Stimulated activated CD4-positive, alpha-beta T cell treated with anti-CD3 and anti-CD28 coated beads, Interleukin-15, amount 100 ng/mL, for 1 hour (primary cell): ENCODE measurements at places on chromosomes 1 and 21.

DNA sequence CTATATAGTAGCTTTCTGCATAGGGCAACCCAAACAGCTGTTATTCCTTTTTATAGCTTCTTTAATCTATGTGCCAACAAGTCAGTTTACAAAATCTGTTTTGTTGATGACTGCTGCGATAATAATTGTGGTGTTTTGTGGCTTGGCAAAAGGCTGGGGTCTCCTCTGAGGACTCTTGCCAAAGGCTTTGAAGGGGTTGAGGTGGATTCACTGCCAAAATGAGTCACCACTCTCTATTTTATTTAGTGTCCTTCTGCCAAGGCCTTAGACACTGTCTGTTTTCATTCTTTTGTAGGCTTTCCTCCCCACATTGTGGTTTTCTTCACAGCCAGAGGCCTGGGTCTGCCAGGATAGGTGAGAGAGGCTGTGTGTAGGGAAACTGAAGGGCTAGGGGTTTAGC is 161.8 kb downstream of the NFIA start:
- no peak for DNase-seq

GRCh38 chr1:21323091-21323490 is 32.8 kb upstream of the ECE1 start:
- no peak for DNase-seq

DNA sequence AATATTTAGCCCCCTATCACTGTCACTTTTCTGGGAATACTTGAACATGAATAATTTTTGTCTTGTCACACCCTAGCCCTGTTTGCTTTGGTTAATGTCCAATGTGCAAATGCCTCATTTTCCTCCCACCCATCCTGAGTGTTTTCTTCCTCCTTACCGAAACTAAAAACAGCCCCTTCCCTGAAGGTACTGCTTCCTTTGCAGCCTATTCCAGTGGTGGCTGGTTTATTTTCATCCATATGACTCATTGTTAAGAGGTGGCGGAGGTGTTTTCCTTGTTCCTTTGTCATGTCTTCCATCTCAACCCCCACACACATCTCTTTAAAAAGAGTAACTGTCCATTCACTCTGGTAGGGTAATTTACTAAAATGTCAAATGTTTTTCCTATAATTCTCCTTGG is 40.4 kb downstream of the CD55 start:
- DNase-seq = no peak

GRCh38 chr1:22914633-22915217 is 57.9 kb downstream of the LACTBL1 start:
- DNase-seq = no peak

DNA sequence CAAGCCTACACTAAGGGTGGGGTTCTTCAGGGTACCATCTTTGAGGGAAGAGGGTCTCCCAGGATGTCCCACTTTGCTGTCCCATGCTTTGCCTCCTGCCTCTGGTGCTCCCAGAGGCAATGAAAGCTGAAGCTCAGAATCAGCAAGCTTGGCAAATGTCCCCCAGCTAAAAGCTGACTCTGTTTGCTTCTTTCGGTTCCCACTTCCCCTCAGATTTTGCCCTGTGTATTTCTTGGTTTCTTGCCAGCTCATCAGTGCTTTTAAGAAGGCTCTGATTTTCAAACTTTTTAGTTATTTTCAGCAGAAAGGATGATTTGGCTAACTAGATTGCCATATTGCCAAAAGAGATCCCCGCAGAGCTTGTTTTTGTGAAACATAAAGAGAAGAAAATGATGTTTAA is 33.1 kb upstream of the COG2 start:
- no peak for DNase-seq

DNA sequence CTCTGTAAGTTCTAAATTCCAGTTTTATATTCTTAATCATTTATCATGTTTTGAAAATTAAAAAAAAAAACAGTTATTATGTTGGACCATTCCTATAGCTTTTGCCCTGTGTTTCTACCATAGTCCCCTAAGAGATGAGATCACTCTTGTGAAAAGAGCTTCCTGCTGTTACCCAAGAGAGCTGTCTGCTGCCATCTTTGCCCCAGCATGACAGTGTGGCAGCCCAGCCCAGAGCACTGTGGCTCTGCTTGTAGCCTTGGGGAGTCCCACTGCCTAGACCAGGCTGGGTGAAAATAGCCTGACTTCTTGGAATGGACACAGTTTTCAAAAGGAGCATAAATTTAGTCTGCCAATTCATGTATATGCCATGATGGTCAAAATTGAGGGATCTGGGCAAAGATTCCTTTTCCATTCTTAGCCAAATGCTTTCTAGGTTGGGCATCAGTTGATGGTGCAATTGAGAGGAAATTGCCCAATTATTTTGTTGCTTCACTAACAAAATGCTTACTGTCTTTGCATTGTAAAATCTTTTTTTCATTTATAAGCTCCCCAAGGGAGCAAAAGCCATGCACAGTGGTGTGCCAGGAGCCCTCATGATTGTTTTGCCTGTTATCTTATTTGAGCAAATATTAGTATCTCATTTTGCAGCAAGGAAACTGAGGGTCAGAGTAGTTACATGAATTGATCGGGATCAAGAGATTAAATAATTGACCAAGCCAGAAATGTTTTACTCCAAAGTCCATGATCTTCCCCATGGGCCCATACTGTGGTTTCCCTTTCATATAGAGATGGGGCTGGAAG is 72.8 kb downstream of the ETS2 start:
- no peak for DNase-seq

GRCh38 chr1:200767321-200767720 is 28.6 kb downstream of the CAMSAP2 start:
- no peak for DNase-seq

DNA sequence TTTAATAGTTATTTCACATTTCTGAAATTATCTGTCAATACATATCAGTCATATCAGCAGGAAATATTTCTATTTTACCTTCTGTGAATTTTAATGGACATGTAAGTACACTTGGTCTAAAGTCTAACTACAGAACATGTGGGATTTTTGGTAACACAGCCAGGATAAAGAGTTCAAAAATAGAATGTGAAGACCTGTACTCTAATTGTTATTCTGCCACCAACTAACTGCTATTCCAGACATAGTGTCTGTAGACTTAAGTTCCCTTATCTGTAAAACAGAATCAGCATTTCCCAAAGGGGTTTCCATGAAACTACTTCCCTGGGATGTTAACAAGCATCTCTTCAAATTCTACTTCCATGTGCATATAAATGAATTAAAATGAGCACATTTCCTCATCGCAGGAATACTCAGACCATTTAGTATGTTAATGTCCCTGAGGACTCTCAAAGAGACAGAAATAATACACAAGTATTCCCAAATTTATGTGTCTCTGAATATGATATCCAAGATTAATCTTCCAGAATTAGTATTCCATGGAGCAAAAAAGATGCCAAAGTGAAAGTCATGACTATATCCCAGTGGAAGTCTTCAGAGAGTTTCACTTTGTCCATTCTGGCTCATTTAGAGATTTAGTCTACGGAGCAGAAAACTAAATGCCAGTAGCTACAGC is 325.6 kb downstream of the NEGR1 start:
- DNase-seq = no peak

DNA sequence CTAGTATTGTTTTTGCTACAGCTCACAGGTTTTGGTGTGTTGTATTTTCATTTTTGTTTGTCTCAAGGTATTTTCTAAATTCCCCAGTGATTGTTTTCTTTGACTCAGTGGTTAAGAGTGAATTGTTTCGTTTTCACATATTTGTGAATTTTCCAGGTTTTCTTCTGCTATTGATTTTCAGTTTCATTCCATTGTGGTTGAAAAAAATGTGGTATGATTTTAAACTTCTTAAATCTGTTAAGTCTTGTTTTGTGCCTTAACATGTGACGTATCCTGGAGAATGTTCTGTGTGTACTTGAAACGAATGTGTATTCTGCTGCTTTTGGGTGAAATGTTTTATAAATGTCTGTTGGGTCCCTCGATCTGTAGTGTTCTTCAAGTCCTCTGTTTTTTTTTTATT is 117.9 kb downstream of the KIF26B start:
- DNase-seq = no peak

DNA sequence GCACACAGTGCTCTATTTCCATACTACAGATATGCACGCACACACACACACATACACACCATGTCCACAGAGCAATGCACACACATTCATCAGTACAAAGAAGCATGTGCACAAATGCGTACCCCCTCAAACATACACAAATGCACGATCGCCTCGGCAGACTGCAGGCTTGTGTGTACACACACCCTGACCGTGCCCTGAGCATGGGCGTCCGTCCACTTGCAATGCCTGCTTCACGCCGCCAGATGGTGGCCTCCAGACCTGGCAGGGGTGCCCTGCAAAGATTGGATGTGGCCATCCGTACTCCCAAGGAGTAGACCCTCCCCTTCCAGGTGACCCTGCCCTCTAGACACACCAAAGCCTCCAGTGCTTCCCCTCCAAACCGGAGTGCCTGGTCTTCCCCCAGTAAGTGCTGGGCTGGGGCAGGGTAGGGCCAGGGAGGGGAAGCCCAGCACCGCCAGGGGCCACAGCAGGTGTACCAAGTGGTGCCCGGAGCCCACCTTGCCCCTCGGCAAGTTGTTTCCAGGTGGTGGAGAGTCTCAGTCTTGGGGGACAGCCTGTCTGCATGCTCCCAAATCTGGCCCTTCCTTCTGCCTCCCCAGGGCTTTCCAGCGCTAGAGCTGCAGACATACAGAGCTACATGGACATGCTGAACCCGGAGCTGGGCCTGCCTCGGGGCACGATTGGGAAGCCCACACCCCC is 20.6 kb downstream of the ESPN start:
- DNase-seq = no peak

DNA sequence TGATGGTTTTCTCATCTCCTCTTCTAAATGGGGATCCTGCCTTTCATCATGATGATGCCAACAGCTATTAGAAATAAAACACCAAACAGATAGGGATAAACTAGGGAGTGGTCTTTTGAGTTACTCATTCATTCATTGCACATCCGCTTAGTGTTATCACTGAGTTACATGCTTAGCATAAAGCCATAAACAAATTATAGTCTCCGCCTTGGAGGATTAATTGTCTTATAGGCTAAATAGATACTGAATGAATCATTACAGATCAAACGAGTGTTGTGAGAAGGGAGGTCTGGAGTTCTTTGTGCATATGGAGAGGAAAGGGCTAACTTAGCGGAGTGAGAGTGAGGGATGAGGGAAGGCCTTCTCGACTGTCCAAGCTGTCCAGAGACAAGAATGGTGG is 19.8 kb upstream of the GUCA2B start:
- DNase-seq = no peak

GRCh38 chr1:28457678-28458077 is 48.2 kb upstream of the RCC1 start:
- DNase-seq = no peak

- no peak for DNase-seq
These were observed 125.9 kb downstream of the MAST2 start for GRCh38 chr1:45929257-45929687.

DNA sequence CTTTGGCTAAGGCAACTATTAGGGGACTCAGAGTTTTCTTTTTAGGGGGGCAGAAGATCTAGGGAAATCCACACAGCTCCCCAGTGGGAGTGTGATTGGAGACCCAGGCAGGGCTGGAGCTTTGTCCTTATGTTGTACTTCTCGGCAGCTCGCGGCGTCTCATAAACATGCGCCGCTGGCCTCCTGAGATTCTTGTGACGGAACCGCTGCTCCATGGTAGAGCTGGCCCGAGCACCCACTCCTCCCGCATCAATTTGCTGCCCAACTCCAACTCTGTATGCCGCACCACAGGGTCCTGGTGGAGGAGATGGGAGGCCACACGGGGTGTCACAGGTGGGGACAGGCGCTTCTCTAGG is 143.9 kb downstream of the GALNT2 start:
- DNase-seq = no peak

GRCh38 chr1:8866173-8866791 is 12.2 kb downstream of the ENO1 start:
- DNase-seq = no peak

GRCh38 chr1:74317663-74318062 is 82.5 kb downstream of the TNNI3K start:
- no peak for DNase-seq

GRCh38 chr21:45559216-45560105 is 17.2 kb upstream of the SLC19A1 start:
- DNase-seq = no peak

- DNase-seq = no peak
These were observed 269.6 kb upstream of the PLXNA2 start for GRCh38 chr1:208513799-208514198.

DNA sequence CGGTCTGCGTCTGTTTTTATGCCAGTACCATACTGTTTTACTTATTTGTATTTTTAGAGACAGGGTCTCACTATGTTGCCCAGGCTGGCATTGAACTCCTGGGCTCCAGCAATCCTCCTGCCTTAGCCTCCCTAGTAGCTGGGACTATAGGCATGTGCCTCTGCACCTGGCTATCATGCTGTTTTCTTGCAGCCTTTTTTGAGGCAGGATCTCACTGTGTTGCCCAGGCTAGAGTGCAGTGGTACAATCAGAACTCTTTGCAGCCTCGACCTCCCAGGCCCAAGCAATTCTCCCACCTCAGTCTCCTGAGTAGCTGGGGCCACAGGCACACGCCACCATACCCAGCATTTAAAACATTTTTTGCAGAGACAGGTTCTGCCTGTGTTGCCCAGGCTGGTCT is 5.3 kb upstream of the LRRC39 start:
- no peak for DNase-seq

DNA sequence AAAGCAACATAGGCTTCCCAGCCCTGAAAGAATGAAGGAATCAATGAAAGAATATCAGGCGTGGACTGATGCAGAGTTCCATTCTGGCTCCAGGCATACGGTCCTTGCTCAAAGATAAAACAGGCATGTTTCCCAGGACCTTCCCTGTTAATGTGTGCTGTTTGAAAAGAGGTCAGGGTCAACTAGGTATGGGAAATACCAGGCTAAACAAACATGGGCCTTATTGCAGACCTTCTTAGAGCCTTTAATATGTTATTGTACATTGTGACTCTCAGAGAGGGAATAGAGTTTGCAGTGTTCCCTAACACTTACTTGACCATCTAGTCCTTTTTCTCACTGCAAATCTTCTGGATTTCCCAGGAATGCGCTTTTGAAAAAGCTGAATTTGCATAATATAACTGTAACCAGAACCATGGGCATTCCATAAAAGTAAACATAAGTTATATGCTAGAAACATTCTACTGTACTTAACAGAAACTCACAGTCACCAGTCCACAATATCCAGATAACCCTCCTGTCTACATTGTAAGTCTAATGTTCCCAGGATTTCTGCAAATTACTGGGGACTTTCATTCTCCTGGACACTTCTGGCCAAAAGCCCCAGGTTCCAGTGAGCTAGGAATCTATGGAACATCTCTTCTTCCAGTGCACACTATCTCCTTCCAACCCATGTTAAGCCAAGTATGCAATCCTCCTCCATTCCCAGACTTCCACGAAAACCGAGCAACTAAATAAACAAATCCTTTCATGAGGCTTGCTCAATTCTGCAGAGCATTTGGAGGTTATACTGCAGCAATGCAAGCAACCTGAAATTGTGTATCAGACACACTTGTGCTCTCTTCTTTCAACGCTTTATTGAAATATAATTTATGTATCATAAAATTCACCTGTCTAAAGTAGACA is 486.6 kb downstream of the SETD4 start:
- DNase-seq = no peak

GRCh38 chr1:178066296-178066907 is 27.5 kb upstream of the RASAL2 start:
- DNase-seq = no peak

- no peak for DNase-seq
These were observed 2.4 kb downstream of the BTG2 start for GRCh38 chr1:203307641-203308126.
